Forelimb muscle (tissue), 1 donor: ENCODE measurements at places on chromosomes 1 and 21.

- no peak for DNase-seq
Measured at GRCh38 chr1:6260961-6261614, at the start of gene GPR153. TSS of gene GPR153 (minus strand) at chr1:6261098. CDS start at chr1:6254905, 6,193 bp downstream.

DNA sequence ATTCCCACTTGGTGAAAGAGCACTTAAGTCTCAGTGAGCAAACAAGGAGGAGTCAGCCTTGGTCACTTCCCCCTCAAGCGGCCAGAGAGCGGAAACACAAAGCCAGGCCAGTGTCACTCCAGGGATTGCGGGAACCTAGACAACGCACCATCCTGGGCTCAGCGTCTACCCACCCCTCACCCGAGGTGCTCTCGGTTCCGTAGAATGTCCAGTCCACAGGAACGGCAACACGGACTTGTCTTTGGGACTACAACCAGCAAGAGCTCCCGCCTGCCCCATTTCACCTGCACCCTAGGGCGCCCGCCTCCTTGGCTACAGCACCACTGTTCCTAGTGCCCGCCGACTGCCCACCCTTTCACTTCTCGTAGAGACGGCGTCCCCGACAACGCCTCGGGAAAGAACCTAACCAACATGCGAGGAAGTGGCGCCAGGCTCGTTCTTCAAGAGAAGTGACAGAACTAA lies 509 bp downstream of the GDAP2 start:
- DNase-seq = peak; percentile 19

GRCh38 chr1:18581420-18581880 lies 49.2 kb upstream of the PAX7 start:
- no peak for DNase-seq

GRCh38 chr1:89545264-89546038 lies 20.8 kb downstream of the LRRC8B start:
- DNase-seq = no peak

GRCh38 chr1:109528712-109529111 lies 11.0 kb upstream of the GPR61 start:
- DNase-seq = no peak

GRCh38 chr1:212002536-212002935 lies 32.8 kb downstream of the INTS7 start:
- DNase-seq = no peak

DNA sequence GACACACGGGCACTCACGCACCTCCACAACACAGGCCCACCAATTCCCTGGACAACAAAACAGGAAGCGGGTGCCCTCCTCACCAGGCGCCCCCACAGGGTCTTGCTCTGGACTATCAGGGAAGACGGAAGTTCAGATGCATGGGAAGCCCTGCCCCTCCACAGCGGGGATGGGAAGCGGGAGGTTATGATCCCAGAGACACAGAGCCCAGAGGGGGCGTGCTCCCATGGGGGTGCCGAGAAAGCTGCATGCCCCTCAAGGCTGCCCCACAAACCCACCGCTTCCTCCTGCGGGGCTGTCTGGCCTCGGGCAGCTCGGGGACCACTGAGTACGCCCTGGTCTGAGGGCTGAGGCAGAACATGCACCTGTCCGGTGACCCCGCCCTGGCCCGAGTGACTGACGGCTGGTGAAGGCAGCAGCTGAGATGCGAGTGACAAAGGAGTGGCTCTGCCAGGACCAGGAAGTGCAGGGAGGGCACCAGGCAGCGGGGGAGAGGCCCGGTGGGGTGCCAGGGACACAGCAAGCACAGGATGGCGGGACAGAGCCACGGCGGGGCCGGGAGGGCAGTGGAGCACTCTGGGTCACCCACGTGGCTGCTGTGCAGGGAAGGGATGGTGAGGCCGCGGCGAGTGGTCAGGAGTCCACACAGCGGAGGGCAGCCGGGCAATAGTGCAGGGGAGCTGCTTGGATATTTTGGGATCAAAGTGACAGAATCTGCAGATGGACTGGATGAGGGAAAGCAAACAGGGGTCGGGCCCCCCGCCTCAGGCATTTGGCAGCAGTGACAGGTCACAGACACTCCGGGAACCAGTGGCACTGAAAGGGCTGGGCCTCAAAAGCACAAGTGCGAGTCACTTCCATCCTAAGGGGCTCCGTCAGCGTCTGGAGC lies 18.6 kb downstream of the NADK start:
- DNase-seq = no peak

GRCh38 chr1:117812869-117813511 lies 116.4 kb downstream of the GDAP2 start:
- DNase-seq = no peak

DNA sequence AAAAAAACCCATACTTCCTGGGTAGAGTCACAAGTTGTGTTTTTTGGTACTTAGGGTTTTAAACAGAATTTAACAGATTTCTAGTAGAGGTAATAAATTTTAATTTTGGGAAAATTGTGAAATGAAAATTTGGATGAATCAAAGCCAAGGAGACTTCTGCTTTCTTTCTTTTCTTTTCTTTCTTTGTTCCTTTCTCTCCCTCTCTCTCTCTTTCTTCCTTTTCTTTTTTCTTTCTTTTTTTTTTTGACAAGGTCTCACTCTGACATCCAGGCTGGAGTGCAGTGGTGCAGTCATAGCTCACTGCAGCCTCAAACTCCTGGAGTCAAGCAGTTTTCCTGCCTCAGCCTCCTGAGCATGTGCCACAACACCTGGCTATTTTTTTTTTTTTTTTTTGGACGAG lies 46.9 kb upstream of the NEXN start:
- no peak for DNase-seq

DNA sequence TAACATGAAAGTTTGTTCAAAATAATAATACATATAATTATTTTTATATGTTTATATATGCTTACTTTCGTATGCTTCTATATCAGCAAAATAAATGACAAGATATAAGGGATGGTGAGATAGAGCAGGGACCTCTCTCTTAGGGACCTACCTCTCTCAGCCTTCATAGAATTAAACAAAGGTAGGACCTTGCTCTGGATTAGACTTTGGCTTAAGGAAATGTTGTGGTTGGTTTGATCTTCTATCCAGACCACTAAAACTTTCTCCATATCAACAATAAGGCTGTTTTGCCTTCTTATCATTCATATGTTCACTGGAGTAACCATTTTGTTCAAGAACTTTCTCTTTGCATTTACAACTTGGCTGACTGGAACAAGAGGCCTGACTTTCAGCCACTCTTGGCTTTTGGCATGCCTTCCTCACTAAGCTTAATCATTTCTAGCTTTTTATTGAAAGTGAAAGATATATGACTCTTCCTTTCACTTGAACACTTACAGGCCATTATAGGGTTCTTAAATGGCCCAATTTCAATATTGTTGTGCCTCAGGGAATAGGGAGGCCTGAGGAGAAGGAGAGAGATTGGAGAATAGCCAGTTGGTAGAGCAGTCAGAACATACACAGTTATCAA lies 14.4 kb downstream of the FRRS1 start:
- no peak for DNase-seq

DNA sequence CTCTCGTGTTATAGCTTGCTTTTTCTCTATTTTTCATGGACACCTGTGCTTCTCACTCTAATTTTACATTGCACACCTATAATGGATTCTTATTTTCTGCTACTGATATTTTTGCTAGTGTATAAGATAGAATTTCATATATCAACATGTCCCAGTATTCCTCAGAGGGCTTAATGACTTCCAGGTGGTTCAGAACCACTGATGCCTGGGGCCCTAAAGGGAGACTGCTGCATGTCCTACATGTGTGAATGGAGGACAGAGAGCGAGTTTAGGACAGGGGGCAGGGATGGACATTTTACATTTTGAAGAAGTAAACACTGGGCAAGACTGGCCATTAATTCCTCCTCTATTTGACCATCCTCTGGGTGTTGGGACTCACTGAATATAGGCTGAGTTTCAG lies 100.6 kb downstream of the DISC1 start:
- no peak for DNase-seq

GRCh38 chr1:173302890-173303829 lies 96.0 kb upstream of the TNFSF4 start:
- no peak for DNase-seq

GRCh38 chr1:31099293-31100032 lies 33.9 kb upstream of the PUM1 start:
- DNase-seq = no peak

DNA sequence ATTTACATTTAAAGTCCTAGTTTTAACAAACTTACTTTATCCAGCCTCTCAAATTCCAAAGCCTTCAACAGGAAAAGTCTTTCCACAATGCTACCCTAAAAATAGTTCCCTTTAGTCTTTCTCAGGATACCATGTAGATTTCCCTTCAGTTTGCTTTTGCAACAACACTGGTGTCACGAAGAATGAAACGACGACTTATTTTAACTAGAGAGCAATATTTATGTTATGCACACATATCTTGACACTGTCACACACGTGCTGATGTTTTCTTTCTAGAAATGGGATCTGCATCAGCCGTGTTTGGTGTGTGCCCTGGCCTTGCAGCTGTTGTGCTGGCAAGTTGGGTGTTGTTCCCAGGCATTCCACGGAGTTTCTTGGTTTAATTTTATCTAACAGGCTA lies 75.5 kb downstream of the SIPA1L2 start:
- no peak for DNase-seq

DNA sequence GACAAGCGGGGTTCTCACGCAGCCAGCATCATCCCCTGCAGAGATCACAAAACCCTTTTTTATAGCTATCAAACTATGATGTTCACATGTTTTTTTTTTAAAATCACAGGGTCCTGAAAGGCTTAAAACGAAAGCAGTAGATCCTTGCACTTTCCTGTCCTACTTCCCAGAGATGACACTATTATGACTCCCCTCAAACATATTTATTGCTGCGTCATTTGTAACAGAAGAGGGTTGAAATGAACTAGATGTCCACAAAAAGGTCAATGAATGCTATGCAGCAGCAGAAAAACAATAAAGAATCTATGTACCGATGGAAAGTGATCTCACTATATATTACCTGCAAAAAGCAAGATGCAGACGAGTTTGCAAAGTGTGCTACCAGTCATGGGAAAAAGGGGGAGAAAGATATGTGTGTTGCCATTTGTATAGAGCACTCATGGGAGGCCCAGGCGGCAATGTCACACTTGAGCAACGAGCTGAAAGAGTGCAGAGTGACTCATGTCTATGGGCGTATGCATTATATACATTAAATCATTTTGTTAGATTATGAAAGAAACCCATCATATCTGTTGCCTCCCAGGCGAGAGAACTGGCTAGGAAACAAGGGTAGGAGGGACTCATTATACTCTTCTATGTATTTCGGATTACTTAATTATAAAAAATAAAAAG lies 68.9 kb upstream of the PARP1 start:
- no peak for DNase-seq

DNA sequence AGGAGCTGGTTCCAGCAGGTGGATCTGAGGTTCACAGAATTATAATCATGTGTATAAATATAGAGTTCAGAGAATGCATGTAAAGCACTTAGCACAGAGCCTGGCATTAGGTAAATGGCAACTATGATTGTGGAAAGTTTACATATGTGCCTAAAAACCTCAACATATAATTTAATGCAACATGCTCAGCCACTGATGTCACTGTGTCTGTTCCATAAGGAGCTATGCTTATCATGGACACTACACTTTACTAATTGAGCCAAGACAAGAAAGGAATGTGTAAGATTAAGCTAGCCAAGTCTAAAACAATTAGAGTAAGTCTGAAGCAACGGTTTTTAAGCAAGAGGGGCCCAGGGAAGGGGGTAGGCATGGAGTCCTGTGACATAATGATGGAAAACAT lies 61.5 kb downstream of the GNG12 start:
- no peak for DNase-seq

- no peak for DNase-seq
Measured at GRCh38 chr21:31660259-31660565, 719 bp downstream of the SOD1 start.

DNA sequence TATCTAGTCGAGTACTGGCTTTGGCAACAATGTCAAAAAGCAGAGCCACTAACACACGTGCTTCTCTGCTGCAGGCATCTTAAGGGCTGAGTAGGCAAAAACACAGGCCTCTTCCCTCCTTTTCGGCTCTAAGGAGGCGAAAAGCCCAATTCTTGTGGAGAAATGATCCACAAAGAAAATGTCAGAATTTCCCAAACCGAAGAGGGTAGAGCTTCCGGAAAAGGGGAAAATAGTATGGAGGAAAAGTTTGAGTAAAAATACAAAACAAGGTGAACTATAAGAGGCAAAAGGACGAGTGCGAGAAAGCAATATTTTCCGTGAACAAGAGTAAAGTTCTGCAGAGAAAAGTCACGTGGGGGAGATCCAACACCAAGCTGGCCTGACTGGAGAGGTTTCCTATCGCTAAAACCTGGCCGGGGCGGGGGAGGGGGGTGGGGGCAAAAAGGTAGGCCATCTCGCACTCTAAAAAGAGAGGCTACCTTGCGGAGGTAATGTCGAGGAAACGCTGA lies 551 bp downstream of the ZRANB2 start:
- no peak for DNase-seq

- peak; percentile 44 for DNase-seq
Measured at GRCh38 chr1:201456499-201457309, 12.3 kb downstream of the PHLDA3 start.

DNA sequence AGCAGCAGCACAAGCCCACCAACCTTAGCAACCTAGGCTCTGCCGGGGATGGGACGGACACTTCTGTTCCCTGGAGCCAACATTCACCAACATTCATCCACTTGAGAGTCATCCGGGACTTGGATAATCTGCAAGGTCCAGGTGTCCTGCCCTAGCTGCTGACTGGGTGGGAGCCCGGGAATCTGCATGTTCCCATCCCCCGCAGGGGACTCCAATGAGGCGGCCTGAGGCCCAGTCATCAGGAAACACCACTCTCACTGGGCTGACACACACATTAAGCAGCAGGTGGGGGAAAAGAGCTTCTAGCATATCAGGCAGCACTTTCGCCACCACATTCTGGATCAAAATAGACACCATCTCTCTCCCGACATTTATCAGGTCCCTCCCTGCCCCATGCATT lies 38.4 kb upstream of the CCSAP start:
- DNase-seq = no peak

- no peak for DNase-seq
Measured at GRCh38 chr21:21283810-21284209, 285.6 kb downstream of the NCAM2 start.

- DNase-seq = no peak
Measured at GRCh38 chr1:173503391-173503790, 26.3 kb downstream of the PRDX6 start.

GRCh38 chr21:25405984-25406383 lies 201.3 kb downstream of the MRPL39 start:
- no peak for DNase-seq

DNA sequence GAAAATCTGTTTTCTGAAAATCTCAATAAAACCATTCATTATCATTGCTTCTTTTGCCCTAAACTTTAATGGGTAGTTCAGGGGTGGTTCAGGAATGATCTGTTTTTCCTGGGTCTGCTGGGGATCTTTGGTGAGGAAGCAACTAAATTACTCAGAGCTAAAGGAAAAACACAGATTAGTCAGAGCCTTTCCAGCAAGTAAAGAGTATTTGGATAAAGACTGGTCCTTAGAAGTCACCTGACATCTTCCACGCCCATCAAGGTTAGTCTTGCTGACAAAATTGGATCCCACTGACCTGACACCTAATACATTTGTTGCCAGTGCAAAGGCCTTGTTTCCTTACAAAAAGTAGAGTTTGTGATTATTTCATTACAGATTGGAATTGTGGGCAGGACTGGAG lies 24.2 kb downstream of the HSPA13 start:
- no peak for DNase-seq
